ENCODE measurements at places on chromosomes 4 and X.
A peak's percentile ranks its signal among the peaks of the same experiment; 100 is the strongest.

GRCh38 chrX:130887376-130887775 lies 15.6 kb downstream of the ENOX2 start:
- DNase-seq: no peak

- DNase-seq: no peak
These were observed 350.2 kb upstream of the BOD1L1 start for GRCh38 chr4:13977746-13978145.

DNA sequence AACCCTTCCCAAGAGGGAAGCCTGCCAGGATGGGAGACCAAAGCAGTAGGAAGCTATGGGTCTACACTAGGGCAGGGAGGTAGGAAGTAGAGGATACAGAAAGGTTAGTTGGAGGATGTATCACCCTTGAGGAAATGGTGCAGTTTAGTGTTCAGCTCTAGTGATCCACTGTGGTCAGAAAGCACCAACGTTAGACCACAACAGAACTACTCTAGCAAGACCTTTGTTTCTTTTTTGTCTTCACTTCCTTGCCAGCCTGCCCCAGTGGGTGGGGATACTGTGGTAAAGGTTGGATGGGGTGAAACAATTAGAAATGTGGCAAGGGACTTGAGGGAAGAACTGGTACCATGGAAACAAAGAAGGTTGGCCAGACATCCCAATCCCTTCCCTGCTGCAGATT lies 83.3 kb downstream of the DDIT4L start:
- DNase-seq: no peak

GRCh38 chrX:149568701-149569296 lies 18.5 kb downstream of the MAGEA9B start:
- no peak for DNase-seq

GRCh38 chr4:168923526-168924194 lies 86.4 kb downstream of the CBR4 start:
- peak; percentile 1 for DNase-seq

GRCh38 chr4:178205826-178206225 lies 763.6 kb upstream of the AGA start:
- no peak for DNase-seq

DNA sequence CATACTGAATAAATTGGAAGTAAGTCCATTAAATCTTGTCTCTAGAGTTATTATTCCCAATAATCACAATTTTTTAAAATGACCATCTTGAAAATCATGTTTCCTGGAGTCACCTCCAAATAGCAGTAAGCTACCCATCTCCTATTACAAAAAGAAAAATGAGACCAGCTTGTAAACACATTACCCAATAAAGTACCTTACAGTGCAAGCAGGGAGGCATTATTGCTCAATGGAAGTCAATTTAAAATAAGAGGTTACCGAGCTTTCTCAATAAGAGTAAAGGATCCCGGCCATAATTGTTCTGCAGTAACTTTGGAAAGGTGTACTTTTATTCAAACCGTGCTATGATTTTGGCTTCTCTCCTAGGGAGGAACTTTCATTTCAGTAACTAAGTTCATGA lies 78.0 kb downstream of the DMD start:
- no peak for DNase-seq

DNA sequence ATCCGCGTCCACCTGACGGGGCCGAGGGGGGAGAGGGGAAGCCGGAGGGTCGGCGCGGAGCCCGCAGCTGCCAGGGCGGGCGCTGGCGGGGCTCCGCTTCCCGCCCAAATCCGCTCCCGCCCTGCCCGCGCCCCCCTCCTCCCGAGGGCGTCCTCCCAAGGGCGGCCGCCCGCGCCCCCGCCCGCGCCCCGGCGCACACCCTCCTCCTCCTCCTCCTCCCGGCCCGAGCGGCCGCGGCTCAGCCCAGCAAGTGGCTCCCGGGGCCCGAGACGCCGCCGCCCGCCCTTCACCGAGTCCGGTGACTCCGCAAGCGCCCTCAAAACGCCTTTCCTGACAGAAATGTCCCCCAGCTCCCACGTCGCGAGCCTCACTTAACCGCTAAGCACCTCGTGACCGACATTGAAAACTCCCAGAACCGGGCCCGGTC lies 487 bp downstream of the HMGB2 start:
- peak; percentile 52 for DNase-seq

GRCh38 chrX:129359269-129359668 lies 164.0 kb downstream of the SMARCA1 start:
- no peak for DNase-seq

DNA sequence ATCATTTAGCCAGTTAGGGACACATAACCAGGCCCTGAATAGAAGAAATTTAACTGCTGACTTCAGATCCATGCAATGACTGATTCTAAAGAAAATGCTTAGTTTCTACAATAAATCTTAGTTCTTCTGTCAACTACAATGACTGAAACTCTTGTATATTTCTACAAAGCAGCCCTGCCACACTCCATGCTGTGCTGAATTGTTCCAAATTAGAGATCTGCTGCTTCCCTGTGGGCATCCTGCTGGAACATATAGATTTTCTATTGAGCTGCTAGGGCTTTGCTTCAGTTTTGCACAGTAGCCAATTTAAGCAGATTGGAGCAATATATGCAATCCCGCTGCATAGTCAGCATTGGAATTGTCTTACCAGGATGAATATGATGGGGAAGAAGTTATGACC lies 312.8 kb upstream of the SMIM31 start:
- no peak for DNase-seq

DNA sequence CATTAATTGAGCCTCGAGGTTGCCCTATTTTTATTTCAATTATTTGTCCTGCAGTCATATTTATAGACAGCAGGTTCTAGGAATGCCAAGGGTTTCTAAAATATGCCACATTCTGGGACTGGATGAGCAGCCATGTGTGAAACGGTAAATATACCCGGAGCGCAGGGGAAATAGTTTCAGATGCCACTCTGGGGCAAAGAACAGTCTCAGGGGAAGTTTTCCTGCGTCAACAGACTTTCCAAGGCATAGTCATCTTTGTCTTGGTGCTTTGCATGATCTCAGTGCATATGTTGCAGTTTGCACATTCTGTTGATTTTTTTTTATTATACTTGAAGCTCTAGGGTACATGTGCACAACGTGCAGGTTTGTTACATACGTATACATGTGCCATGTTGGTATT lies 71.0 kb downstream of the GPAT3 start:
- no peak for DNase-seq

- DNase-seq: no peak
These were observed 8.1 kb upstream of the PGAM4 start for GRCh38 chrX:77977518-77977917.

GRCh38 chrX:99572711-99573110 lies 837.4 kb downstream of the PCDH19 start:
- DNase-seq: no peak

DNA sequence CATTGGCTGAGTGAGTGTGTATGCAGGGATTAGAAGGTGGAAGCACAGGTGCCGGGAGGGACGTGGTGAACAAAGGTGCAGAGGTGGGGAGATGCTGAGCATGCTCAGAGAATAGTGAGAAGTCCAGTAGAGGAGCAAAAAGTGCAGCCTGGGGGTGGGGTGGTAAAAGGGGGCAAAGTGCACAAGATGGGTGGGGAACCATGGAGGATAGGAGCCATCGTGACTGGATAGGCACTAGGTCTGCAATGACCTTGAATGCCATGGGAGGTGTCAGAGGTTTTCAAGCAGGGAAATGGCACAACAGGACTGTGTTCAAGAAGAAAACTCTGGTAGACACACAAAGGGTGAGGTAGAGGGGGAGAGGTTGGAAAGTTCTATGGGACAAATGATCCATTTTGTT lies 6.6 kb upstream of the DDX3X start:
- DNase-seq: no peak

GRCh38 chr4:167966143-167966542 lies 126.2 kb upstream of the ANXA10 start:
- no peak for DNase-seq

GRCh38 chr4:70471897-70472296 lies at the start of gene MUC7:
Gene MUC7 (plus strand): TSS chr4:70472197. CDS start chr4:70474022, 1,825 bp downstream.
- DNase-seq: no peak

DNA sequence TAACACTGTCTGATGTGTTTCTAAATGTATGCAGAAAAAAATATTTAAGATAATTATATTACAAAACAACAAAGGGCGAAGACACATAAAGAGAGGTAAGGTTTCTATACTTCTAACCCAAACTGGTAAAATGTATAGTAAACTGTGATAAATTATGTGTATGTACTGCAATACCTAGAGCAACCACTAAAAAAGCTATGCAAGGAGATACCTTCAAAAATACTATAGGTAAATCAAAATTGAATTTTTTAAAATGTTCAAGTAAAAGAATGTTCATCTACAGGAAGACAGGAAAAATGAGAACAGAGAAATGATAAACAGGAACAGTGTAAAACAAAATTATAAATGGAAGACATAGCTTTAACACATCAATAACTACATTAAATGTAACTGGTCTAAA lies 27.3 kb upstream of the RAI2 start:
- no peak for DNase-seq

DNA sequence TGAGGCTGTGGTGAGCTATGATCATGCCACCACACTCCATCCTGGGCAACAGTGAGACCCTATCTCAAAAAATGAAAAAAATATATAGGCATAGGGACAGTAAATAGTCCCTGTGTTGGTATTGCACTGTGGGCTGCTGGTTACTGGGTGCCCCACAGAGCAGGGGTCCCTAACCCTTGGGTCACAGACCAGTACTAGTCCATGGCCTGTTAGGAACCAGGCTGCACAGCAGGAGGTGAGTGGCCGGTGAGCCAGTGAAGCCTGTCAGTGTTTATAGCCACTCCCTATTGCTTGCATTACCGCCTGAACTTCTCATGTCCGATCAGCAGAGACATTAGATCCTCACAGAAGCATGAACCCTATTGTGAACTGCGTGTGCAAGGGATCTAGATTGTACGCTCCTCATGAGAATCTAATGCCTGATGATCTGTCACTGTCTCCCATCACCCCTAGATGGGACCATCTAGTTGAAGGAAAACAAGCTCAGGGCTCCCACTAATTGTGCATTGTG lies 106.5 kb downstream of the TNIP2 start:
- DNase-seq: no peak

- no peak for DNase-seq
These were observed 2.3 kb downstream of the GRPR start for GRCh38 chrX:16125520-16126149.

DNA sequence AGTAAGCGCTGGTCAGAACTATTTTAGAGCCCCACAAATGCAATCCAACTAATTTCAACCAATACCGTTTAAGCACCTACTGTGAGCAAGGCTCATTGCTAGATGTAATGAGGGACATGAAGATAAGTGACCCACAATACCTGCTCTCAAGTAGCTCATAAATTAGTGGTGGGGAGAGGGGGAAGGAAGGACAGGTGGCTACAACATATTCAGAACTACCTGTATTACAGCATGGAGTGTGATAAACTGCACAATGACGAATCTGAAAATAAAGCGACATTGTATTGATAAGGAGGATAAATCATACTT lies 311.6 kb upstream of the DIAPH2 start:
- DNase-seq: no peak

GRCh38 chr4:125765941-125766340 lies 451.2 kb downstream of the FAT4 start:
- no peak for DNase-seq

- DNase-seq: no peak
These were observed 34.4 kb upstream of the ARHGEF6 start for GRCh38 chrX:136814847-136815750.

DNA sequence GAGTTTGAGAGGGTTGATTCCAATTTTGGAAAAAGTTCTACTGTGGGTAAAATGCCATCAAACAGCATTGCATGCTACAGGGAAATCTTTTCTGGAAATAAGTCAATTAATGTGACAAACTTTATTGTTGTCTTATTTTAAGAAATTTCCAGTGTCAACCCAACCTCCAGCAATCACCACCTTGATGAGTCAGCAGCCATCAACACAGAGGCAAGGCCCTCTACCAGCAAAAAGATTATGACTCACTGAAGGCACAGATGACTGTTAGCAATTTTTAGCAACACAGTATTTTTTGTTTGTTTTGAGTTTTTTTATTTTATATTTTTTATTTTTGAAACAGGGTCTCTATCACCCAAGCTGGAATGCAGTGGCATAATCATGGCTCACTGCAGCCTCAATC lies 165.4 kb upstream of the C1QTNF7 start:
- DNase-seq: peak; percentile 1

- no peak for DNase-seq
These were observed 110.7 kb upstream of the LRPAP1 start for GRCh38 chr4:3642806-3643517.

DNA sequence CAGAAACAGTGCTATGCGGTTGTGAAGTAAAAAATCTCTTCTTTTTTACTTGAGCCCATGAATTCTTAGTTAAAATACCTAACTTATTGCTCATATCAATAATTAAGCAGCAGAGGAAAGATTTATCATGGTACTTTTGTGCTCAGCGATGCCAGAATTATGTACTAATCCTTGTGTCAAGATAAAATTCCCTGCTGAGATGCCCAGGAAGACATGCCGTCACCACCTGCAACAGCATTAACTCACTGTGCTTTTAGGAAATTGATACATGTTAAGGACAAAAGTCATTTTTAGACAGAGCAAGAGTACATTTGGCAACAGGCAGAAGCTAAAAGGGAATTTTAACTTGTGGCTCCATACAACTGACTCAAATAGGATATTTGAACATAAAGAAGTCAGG lies 138.9 kb downstream of the NPNT start:
- no peak for DNase-seq

- DNase-seq: no peak
These were observed 180.6 kb upstream of the NUDT6 start for GRCh38 chr4:123102897-123103471.

- DNase-seq: no peak
These were observed 1.9 kb downstream of the SMAD1 start for GRCh38 chr4:145483514-145483913.

- DNase-seq: no peak
These were observed 186.8 kb upstream of the PABPC4L start for GRCh38 chr4:134388351-134388750.

GRCh38 chr4:9800848-9801247 lies 19.4 kb downstream of the DRD5 start:
- DNase-seq: no peak

GRCh38 chr4:83259586-83259985 lies 25.0 kb downstream of the COQ2 start:
- DNase-seq: no peak

DNA sequence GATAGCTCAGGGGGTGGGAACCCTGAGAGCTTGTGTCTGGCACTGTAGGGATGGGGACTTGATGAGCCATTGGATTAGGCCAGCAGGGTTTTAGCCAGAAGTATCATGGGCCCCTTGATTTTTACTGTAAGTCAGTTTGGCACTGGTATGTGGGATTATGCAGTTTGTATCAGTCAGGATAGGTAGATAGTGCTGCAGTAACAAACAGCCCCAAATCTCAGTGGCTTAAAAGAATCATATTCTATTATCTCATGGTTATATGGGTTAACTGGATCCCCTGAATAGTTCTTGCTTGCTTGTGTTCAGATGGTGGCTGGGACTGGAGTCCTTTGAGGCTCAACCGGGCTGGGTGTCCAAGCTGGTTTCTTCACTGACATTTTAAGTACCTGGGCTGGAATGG lies 56.5 kb downstream of the SORCS2 start:
- DNase-seq: no peak

DNA sequence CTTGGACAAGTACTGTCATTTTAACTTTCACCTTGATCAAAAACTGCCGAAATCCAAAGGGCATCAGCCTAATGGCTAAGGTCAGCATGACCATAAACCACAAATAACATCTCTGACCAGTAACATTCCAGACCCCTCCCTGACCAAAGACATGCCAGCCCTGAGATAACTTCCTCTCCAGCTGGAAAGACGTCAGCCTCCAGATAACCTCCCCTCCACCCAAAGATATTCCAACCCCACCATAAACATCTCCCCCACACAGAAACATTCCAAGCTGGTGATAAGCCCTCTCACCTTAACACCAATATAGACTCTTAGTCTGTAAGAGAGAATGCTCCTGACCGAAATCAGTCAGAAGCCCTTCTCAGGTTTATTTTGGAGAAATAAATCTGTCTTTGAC lies 7.4 kb downstream of the PPP1R2C start:
- no peak for DNase-seq

Measured in NK-92 treated with Interleukin-12 subunit alpha and Interleukin-12 subunit beta, amount 100 ng/mL, for 24 hours (cell line).